ENCODE measurements at places on chromosomes 5 and 9. TPM values are rescaled to one million over a fixed set of nuclear protein-coding genes. Genes with fewer than 3 reads are reported as not detected.

C8G gene
- polyA plus RNA-seq, result not detected

ERGIC1 gene
- 53.2 TPM for polyA plus RNA-seq

DNA sequence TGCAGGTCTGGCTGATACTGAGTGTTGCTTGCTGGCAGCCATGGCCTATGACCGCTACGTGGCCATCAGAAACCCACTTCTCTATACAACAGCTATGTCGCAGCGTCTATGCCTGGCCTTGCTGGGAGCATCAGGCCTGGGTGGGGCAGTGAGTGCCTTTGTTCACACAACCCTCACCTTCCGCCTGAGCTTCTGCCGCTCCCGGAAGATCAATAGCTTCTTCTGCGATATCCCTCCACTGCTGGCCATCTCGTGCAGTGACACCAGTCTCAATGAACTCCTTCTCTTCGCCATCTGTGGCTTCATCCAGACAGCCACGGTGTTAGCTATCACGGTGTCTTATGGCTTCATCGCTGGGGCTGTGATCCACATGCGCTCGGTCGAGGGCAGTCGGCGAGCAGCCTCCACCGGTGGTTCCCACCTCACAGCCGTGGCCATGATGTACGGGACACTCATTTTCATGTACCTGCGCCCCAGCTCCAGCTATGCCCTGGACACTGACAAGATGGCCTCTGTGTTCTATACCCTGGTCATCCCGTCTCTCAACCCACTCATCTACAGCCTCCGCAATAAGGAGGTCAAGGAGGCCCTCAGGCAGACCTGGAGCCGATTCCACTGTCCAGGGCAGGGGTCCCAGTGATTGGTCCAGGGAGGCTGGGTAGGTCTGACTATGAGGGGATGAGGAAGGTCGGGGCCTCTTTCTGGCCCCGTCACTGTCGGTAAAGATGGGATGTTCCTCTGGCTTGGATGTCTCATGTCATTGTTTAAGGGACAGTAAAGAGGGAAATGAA lies 718 bp downstream of the OR5C1 start:
- no peak overlapping the region for H3K4me3 ChIP-seq
- H3K27ac ChIP-seq, result peak overlapping the region; percentile 4
- H3K4me1 ChIP-seq, result no peaks in the 10 kb centered on the region

- H3K27me3 ChIP-seq, result no peaks in the 10 kb centered on the region
- no peak overlapping the region for H3K27ac ChIP-seq
- H3K4me3 ChIP-seq, result no peak overlapping the region
- H3K36me3 ChIP-seq, result no peaks in the 10 kb centered on the region
- H3K4me1 ChIP-seq, result no peaks in the 10 kb centered on the region
- DNase-seq, result no peak
Observed at GRCh38 chr5:173474881-173475287, 141.6 kb downstream of the BOD1 start.

- peaks cover 17% of the 10 kb centered on the region for H3K36me3 ChIP-seq
- peaks cover 16% of the 10 kb centered on the region for H3K27me3 ChIP-seq
- DNase-seq, result no peak
- H3K4me3 ChIP-seq, result no peak overlapping the region
- H3K4me1 ChIP-seq, result no peaks in the 10 kb centered on the region
Observed at GRCh38 chr5:5953584-5954274, 424.6 kb downstream of the MED10 start.
